ENCODE measurements at places on chromosomes 2 and 18.

DNA sequence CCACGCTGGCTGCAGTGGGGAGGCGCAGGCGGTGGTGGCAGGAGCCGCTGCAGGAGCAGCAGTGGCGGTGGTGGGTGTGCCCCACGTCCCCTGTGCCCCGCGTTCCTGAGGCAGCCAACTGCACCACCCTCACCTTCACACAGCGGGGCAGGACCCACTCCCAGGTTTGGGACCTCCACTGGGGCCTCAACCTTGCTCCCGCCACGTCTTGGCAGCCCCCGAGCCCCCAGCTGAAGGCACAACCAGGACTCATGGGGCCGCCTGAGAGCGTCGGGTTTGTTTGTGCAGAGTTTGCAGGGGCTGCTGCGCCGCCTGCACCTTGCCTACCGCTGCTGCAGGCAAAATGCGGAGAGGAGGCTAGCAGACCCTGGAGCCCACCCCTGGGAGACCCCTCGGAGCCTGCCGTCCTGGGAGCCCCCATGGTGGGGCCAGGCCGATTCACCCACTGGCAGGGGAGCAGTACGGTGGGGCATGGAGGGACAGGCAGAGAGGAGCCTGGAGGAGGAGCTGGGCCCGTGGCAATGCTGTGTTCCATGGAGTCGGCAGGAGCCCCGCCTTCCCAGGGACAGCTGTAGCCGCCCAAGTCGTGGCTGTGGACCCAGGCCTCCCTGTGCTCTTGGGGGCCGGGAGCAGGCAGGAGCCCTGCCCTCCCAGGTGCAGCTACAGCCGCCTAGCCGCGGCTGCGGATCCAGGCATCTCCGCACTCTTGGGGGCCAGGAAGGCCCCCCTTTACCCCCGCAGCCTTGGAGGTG is 14.7 kb upstream of the EML6 start:
- no peak for DNase-seq

- peak; percentile 84 for DNase-seq
Measured at GRCh38 chr2:227106845-227107759, 56.9 kb downstream of the COL4A4 start.

- no peak for DNase-seq
Measured at GRCh38 chr18:54776282-54776977, 51.8 kb upstream of the RAB27B start.

DNA sequence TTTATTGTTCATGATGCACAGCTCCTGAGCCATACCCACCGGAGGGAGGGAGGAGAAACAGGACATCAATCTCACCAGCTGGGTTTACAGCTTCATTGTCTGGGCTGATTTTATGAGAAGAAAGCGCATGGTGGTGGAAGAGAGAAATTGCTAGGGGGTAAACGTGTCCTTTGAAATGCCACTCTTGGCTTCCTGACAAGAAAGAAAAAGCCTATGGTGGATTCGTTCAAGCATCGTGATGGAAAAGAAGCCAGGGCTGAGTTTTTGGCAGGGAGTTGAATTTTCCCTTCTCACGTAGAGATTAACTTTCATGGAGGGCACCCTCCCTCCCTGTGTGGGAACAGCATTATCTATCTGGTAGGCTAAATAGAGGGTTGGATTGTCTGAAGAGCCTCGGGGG is 502.0 kb downstream of the SLC4A3 start:
- DNase-seq, result no peak

GRCh38 chr18:12254136-12254819 is at the start of gene CIDEA:
Gene CIDEA, plus strand, starts transcription at chr18:12254361. Its CDS starts 23 bp downstream, at chr18:12254384.
- peak; percentile 35 for DNase-seq

DNA sequence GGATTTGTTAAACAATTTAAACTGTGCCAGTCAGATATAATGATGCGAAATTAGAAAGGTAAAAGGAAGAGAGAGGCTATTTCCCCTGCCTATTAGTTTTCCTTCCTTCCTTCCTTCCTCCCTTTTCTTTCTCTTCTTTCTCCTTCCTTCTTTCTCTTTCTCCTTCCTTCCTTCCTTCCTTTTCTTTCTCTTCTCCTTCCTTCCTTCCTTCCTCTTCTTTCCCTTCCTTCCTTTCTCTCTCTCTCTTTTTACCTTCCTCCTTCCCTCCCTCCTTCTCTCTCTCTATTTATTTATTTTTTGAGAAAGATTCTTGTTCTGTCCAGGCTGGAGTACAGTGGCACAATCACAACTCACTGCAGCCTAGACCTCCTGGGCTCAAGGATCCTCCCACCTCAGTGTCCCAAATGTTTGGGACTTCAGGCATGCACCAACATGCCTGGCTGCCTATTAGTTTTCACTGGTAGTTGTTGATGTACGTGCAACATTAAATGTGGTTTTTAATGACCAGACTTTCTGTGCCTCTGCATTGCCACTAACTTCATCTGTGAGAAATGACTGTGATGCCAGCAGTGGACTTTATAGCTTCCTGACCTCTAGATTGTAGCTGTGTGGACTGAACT is 48.7 kb upstream of the NFE2L2 start:
- no peak for DNase-seq

GRCh38 chr18:52537261-52537660 is 197.3 kb downstream of the DCC start:
- no peak for DNase-seq

- peak; percentile 8 for DNase-seq
Measured at GRCh38 chr2:127175751-127176354, 44.2 kb downstream of the CYP27C1 start.

GRCh38 chr18:74139888-74140287 is 7.7 kb downstream of the FBXO15 start:
- no peak for DNase-seq

DNA sequence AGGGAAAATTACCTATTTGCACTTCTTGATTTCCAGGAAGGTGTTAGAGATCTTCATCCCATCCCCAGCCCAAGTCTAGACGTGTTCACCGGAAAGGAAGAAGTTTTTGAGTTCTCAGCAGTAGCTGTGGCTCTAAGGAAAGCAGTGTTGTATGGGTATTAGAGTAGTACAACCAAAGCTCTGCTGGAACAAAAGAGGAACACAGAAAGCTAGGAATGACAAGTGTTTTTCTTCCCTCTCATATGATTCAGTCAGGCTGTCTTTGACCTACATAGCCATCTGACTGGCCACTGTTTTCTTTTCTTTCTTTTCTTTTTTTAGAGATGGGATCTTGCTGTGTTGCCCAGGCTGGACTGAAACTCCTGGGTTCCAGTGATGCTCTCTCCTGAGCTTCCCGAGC is 82.7 kb upstream of the SLC39A10 start:
- DNase-seq, result no peak

- no peak for DNase-seq
Measured at GRCh38 chr2:167844714-167845530, 402.5 kb downstream of the STK39 start.
